ENCODE measurements at places on chromosomes 4 and X.

GRCh38 chr4:188092824-188093223 is 16.6 kb downstream of the TRIML2 start:
- no peak for DNase-seq

DNA sequence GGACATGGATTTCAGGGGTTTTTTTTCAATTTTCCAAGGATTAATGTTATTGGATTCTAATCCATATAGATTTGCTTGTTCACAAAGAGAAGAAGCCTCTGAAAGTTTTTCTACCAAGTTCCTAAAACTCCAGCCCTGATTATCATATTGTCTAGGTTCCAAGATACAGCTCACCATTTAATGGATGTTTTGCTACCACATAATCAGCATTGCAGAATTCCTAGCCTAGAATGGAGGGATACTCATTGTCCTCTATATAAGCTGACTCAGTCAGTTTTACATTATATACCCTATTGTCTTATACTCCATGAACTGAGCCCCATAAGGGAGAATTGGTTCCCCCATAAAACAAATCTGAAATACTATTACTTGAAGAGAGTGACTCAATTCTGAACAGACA is 664.7 kb upstream of the FAM241A start:
- DNase-seq = no peak

DNA sequence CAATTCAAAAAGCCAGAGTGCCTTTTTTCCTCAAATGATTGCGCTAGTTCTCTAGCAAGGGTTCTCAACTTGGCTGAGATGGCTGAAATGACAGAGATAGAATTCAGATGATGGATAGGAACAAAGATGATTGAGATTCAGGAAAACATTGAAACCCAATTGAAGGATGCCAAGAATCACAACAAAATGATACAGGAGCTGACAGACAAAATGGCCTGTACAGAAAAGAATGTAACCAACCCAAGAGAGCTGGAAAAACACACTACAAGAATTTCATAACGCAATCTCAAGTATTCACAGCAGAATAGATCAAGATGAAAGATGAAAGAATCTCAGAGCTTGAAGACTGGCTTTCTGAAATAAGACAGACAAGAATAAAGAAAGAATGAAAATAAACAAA is 51.7 kb upstream of the MMAA start:
- DNase-seq = no peak

- DNase-seq = no peak
These were observed 733.6 kb downstream of the TRIML1 start for GRCh38 chr4:188872809-188873208.

DNA sequence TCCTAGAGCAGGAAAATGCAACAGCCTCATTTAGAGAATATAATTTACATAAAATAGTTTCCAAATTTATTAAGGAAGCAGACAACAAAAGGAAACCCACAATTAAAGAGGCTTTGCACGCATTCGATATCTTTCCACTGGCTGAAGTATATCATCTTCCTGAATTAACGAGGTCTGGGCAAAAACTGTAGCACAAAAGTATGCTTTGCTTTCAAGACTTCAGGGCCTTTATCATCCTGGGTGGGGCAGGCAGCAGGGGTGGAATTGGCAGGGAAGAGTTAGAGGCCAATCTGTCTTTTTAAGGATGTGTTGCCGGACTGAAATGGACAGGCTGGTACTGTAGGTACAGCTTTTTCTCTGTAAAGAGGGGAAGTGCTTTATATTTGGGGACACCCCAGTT is 17.0 kb upstream of the STX18 start:
- no peak for DNase-seq
